ENCODE measurements at places on chromosomes 3 and 15.
A peak's percentile ranks its signal among the peaks of the same experiment; 100 is the strongest.

- DNase-seq: no peak
These were observed 161.1 kb downstream of the TP63 start for GRCh38 chr3:189792046-189792929.

DNA sequence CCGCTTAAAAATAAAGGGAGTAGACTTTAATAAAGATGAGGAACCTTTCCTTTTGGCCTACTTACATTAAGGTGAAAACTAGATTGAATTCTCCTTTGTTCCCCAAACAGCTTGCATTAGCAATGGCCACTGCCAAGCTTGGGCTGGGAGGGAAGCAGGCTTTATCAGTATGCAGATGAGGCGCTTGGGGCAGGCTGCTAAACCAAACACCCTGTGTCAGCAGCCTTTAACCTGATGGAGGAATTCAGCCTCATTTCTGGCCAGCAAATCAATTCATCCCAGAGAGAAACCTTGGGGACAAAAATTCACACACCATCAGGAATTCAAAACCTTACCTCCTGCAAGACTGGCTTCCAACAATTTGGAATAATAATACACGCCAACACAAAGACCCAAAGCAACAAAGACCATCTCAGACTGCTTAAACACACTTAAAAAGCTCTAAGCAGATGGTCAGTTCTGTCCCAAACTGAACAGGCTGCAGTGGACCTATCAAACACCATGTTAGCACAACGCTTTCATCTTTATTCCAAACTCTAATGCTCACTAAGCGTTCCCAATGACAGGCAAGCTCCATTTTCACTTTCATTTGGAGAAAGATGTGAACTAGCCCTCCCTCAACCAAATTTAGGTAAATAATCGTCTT, 255.1 kb upstream of the CMC1 start:
- no peak for DNase-seq

- no peak for DNase-seq
These were observed 159.8 kb downstream of the ADAMTSL3 start for GRCh38 chr15:83813682-83814081.

- DNase-seq: no peak
These were observed 459.5 kb downstream of the NR2F2 start for GRCh38 chr15:96790004-96790403.

GRCh38 chr3:54372232-54372631, 249.9 kb downstream of the CACNA2D3 start:
- DNase-seq: no peak

GRCh38 chr3:101518421-101518871, 5.4 kb upstream of the SENP7 start:
- no peak for DNase-seq

DNA sequence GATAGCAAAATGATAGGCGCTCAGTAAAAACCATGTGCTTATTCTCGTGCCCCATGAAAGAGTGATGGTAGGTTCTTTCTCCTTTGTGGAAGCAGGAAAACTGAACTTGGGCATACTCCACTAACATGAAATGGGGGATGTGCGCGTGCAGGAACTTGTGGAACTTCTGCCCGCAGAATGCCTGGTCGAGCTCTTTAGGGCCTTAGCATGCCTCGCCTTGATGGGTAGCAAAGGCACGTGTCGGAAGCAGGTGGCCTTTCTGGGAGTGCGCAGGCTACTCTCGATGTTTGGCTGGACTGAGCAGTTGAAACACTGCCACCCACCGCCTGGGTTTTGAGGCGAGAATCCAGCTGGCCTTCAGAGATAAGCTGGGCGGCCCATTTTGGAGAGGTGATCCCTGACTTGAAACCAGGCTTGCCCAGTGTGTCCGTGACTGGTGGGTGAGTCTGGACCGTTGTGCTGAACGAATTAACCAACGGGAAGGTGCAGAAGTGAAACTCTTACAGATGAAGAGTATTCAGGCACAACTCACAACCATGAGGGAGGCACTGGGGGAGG, 842 bp downstream of the PCCB start:
- DNase-seq: peak; percentile 37

DNA sequence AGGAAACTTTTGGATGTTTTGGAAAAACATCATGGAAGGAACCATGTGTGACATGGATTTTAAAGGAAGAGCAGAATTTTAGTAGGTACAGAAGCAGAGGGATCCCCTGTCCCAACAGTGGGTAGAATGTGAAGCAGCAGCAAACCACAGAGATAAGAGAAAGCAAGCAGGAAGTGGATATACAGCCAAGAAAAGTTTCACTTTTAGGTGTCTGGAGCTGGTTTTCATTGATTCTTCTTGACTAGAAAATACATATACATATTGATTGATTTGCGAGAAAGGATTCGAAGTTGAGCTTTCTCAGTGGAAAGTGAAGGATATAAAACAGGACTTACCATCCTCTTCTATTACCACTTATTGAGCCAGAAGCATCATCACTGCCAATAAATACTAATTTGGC, 133.5 kb downstream of the KCNMB2 start:
- no peak for DNase-seq

DNA sequence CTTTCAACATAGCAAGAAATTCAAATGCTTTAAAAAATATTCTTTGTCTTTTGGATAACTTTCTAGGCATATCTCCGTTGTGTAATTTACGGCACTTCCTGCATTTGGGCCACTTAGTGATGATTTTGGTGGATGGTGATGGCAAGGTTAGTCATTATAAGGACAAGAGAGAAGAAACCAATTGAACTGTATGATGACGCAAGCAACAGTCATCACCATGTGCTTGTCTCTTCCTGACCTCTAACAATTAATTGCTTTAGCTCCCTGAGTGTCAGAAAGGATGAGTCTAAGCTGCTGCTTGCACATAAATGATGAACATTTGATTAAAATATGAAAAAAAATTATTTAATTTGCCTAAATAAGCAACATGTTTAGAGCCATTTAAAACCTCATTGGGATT, 11.3 kb upstream of the P2RY12 start:
- no peak for DNase-seq

- DNase-seq: no peak
These were observed 109.2 kb upstream of the FHIT start for GRCh38 chr3:61360297-61360965.

DNA sequence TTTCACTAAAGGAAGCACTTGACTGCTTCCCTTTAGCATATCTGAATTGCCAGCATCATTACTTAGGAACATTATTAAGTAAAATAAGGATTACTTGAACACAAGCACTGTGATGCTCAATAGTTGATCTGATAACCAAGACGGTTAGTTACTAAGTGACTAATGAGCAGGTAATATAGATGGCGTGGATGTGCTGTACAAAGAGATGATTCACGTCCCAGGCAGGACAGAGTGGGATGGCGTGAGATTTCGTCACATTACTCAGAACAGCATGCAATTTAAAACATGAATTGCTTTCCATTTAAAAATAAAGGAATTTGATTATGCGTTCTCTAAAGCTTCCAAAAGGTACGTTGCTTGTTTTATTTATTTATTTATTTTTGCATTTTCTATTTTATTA, 240.0 kb upstream of the ARHGEF26 start:
- DNase-seq: no peak

- no peak for DNase-seq
These were observed 816.3 kb upstream of the CFAP20DC start for GRCh38 chr3:59866076-59866475.

- DNase-seq: no peak
These were observed 56.5 kb downstream of the VPS8 start for GRCh38 chr3:184868477-184868876.

- DNase-seq: no peak
These were observed 3.4 kb upstream of the MITF start for GRCh38 chr3:69735893-69736292.

- no peak for DNase-seq
These were observed 217.3 kb downstream of the SUCLG2 start for GRCh38 chr3:67437090-67437489.

GRCh38 chr3:155465664-155466063, 172.2 kb upstream of the STRIT1 start:
- DNase-seq: no peak

GRCh38 chr15:96339619-96340347, 9.3 kb downstream of the NR2F2 start:
- no peak for DNase-seq

DNA sequence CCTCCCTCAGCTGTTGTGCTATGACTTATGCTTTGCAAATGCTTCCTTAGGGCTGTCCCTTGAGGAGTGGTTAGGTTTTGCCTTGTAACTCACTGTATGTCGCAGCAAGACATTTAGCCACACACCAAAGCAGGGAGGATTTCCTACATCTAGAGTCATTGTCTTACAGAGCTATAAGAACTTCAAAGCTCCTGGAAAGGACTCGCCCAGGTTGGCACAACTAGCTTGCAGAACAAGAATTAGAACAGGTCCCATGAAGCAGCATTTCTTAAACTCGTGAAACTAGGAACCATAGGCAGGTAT, 19.4 kb upstream of the ACAP2 start:
- DNase-seq: no peak

- DNase-seq: no peak
These were observed 66.1 kb upstream of the NR2F2 start for GRCh38 chr15:96264351-96264798.

GRCh38 chr15:100705841-100706240, 103.5 kb downstream of the ASB7 start:
- DNase-seq: no peak

DNA sequence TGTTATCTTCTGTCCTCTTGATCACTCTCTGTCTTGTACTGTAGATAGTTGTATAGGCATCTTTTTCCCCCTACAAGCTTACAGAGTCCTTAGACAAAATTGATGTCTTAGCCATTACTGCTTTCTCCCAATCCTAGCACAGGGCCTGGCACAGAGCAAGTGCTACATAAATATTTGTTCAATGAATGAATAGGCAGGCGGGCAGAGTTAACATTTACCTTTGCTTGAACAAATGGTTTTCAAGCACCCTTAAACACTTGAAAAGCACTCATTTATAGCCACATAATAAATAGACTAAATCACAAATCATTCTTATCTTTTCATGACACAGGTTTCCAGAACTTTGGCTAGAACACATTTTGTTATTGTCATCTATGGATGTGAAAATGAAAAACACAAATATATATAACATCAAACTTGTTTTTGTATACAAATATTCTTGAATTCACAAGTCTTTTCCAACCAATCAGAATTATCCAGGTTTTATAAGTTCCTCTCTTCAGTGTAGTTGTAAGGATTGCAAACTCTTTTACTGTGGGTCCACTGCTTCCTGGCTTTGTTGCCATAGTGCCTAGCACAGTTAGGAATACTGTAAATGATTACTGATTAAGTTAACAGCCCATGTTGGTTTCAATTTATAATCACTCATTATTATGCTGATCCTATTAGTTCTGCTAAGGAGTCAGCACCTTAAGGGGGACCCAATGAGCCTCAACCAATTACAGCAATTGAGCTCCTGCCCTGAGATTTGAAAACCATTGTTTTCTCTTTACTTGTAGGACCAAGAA, 61.9 kb downstream of the ISL2 start:
- peak; percentile 26 for DNase-seq

DNA sequence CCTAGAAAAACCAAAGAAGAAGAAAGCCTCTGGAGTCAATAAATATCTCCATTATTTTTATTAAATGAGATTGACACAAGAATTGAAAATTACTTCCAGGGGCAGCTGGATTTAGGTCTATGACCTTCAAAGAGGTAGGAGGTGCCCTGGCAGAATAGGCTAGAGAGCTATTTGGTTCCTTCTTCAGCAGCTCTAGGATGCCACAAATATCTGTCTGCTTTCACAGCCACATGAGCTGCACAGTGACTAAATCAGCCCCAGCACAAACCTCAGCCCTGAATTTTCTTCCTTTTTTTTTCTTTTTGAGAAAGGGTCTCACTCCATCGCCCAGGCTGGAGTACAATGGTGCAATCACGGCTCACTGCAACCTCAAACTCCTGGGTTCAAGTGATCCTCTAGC, 223.5 kb downstream of the ABHD5 start:
- DNase-seq: no peak

DNA sequence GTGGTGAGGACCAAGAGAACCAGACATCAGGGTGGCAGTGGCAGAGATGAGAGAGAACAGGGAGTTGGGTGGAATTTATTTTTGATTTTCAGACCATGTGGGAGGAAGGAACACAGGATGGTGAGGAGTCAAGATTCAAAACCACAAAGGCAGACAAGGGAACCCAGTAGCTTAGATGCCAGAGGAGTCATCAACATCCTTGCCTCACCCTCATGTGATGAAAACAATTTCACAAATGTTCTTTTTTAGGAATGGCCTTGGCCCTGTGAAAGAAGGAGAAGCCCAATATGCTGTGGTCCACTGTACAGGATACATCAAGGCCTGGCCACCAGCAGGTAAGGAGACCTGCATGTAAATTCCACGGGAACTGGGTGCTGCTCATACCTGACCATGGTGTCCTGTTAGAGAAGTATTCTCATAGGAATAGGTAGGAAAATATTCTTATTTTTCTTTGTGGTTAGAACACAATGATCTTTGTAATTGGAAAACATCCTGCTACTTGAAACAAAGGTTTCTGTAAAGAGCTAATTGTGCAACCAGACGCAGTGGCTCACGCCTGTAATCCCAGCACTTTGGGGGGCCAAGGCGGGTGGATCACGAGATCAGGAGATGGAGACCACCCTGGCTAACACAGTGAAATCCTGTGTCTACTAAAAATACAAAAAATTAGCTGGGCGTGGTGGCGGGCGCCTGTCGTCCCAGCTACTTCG, 110.0 kb downstream of the ARNT2 start:
- DNase-seq: no peak

GRCh38 chr3:37907906-37908305, 46.2 kb downstream of the CTDSPL start:
- no peak for DNase-seq

DNA sequence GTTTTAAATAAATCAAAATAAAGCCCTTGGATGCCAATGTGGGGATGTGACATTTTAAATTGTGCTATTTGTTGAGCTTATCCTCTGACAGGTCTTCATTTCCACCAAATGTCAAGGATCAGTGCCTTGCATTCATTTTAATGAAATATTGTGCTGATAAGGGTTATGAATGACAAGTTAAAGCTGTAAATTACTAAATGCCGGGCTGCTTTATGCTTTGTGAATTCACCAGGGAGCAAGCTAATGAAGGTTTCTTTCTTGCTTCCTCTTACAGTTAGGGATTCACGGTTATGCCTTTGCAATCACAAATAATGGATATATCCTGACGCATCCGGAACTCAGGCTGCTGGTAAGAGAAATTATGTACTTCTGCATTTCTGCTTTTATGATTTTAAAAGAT, 81.7 kb downstream of the LRTM1 start:
- no peak for DNase-seq

- no peak for DNase-seq
These were observed 302.0 kb downstream of the EDEM1 start for GRCh38 chr3:5489536-5489935.

DNA sequence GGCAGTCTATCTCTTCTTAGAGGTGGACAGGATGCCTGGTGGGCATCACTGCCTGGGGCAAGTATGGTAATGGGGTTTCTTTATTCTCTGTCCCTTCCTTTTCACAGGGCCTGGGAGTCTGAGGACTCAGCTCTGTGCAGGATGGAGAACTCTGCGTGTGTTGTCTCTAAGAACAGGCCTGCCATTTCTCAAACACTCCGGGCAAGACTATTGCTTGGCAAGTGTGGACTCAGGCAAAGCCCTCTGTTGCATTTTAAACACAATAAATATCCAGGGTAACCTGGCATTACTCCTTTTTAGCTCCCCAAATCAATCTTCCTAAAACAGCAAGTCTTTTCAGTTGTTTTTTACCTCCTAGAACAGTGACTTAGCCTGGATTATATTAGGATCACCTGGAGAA, 185.1 kb upstream of the ROPN1 start:
- no peak for DNase-seq

All from left kidney (tissue), 8 donors.